KBM-7 (cell line): ENCODE measurements at places on chromosomes 4 and X.

GRCh38 chr4:181597766-181598165, 645.4 kb upstream of the TENM3 start:
- DNase-seq: no peak

DNA sequence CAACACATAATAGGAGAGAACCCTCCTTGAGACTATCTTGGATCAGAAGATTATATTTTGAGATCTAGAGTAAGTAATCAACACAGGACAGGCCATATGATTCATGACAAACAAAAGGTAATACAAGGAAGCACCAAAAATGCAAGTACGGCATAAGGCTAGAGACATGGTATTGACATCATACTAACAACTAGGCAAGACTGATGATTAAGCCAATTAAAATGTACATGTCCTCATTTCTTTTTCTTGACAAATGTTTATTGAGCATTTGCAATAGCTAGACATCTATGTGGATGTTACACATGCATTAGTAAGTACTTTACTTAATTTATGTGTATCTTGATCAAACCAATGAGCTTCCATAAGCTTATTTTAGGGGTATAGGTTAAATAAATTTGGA, 695.7 kb upstream of the GALNTL6 start:
- no peak for DNase-seq

DNA sequence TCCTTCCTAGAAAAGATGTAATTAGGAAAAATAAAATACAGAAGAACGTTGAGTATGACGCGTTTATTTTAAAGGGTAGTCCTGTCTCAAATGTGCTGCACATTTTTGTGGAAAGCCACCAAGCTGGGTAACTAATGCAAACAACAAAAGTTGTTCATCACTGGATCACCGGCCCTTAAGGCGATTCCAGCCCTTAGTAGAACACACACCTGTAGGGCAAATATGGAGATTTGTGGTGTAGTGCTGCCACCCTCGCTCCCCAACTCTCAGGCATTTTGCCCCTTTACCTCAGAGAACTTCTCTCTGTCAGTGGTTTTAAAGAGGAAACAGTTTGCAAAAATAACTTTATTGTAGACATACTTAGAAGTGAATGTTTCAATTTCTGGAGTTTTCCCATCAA, 1.9 kb downstream of the TBL1X start:
- no peak for DNase-seq

- no peak for DNase-seq
These were observed 115.8 kb downstream of the THOC2 start for GRCh38 chrX:123617007-123617406.

DNA sequence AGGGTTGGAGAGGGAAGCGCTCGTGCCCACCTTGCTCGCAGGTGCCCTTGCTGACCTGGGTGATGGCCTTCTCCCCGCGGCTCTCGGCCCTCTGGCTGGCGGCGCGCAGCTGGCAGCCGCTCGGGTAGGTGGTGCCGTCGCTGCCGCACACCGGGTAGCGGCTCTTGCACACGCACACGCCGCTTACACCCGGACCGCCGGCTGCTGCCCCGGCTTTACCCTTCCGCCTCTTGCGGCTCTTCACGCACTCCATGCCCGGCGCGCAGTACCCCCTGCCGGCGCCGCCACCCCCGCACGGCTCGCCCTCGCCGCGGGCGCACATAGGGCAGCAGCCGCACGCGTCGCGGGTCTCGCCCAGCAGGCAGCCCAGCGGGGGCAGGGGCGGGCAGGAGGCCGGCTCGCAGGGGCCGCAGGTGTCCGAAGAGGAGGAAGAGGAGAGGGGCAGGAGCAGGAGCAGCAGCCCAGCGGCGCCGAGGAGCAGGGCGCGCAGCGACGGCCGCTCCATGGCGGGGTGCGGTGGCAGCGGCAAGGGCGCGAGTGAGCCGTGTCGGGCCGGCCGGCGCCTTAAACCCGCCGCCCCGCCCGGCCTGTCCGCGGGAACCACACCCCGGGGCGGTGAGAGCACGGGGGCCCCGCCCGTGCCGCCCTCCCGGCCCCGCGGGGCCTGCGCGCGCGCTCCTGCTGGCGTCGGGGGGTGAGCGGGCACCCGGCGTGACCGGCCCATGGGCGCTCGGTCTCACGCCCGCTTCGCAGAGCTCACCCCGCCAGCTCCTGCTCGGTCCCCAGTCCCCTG, at the start of gene IGFBP7:
IGFBP7 (minus strand) TSS at position 539 of the 793 bp plus-strand sequence; CDS start at position 505, 34 bp downstream.
- peak; percentile 28 for DNase-seq

GRCh38 chrX:40581336-40581920, 658 bp downstream of the ATP6AP2 start:
- DNase-seq: peak; percentile 25

DNA sequence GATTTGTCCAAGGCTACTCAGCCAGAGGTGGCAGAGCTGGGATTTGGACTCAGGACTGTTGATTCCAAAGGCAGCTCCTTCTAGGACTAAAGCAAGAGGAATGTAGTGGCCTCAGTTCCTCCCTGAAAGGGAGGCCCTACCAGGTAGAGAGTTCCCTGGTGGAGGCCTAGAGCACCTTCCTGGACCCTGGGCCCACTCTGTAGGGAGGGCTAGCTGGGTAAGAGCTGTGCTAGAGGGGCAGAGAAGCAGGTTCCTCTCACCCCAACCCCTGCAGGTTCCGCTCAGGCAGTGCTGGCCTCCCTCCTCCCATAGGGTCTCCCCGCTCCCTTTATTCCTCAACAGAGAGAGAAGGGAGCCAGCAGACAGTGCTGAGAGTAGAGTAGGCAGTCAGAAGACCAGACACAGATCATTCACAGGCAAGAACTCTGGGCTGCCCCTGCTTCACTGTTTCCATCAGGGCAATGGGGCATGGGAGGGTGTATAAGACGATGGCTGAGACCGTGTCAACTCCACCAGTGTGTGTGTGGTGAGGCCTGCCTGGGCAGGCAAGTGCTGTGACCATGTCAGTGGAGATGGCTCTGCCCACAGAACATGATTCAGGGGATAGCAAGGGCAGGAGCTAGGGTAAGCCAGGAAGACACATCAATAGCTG, 12.4 kb upstream of the PJA1 start:
- no peak for DNase-seq

DNA sequence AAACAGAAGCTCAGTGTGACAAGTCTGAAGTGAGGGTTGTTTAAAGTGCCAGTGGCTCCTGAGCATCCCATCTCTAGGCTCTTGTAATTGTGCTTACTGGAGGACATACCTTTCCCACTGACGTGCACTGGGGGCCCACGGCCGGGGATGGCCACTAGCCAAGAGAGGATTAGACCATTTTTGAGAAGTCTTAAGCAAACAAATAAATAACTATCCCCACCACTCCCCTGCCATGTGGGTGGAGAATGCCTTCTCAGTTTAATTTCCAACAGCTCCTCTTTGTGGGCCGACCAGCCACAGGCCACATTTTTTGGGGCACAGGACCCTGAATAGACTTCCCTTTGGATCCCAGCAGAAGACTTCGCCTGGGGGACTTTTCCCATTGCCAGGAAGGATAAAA, 125.0 kb upstream of the MSX1 start:
- no peak for DNase-seq
